ENCODE measurements at places on chromosomes 3 and 15.

- no peak for DNase-seq
These were observed 193.9 kb downstream of the ZNF621 start for GRCh38 chr3:40718681-40719080.

DNA sequence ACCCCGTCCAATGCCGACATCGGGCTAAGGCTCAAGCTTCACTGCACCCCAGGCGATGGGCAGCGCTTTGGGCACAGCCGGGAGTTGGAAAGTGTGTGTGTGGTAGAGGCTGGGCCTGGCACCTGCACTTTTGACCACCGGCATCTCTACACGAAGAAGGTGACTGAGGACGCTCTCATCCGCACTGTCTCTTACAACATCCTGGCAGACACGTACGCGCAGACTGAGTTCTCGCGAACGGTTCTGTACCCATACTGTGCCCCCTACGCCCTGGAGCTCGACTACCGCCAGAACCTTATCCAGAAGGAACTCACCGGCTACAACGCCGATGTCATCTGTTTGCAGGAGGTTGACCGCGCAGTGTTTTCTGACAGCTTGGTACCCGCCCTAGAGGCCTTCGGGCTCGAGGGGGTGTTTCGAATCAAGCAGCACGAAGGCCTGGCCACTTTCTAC, 1.0 kb downstream of the PDE12 start:
- no peak for DNase-seq

DNA sequence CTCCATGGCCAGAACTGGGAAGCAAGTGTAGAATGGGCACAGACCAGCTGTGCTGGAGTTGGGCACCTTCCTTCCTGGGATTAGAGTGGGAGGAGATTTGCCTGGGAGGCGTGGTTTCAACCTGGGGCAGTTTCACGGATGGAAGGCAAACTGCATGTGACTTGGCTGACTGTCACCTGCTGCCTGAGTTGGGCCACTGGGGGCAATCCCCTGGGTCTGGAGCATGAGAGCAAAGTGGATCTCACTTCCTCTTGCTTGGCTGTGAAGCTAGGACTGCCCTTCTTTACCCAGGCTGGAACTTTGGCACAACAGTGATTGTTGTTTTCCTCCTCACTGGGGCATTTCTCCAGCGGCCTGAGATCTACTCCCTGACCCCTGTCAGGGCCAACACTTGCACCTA, 1247.0 kb upstream of the EPHA6 start:
- DNase-seq: no peak

DNA sequence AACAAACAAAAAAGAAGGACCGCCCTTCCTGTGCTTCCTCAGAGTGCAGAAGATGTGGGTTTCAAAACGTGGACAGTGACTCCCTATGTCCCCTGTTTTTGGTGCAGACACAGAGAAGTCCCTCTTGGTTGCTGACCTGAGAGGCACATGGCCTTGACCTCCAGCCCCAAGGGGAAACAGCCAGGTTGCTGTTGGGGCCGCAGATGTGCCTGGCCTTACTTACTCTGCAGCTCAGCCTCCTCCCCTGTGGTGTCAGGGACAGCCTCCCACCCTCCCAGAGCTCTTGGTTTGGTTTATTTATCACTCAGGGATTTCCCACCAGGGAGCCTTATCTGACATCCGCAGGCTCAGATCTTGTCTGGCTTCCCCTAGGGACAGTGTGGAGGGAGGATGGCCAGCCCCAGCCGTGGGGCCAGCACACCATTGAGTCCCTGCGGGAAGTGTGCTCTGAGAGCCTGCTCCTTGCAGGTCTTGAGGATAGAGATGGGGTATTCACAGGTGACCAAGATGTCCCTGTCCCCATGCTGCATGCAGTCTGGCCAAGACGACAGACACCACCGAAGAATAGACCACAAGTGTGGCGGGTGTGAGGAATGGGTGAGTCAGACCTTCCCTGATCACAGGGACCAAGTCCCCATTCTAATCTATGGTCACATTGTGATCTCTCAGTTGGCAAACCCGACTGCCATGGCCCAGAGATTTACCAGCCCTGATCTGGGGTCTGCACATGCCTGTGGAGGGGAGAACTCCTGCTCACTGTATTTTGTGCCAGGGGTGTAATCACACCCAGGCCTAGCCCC, 134.3 kb upstream of the ABHD17C start:
- no peak for DNase-seq

DNA sequence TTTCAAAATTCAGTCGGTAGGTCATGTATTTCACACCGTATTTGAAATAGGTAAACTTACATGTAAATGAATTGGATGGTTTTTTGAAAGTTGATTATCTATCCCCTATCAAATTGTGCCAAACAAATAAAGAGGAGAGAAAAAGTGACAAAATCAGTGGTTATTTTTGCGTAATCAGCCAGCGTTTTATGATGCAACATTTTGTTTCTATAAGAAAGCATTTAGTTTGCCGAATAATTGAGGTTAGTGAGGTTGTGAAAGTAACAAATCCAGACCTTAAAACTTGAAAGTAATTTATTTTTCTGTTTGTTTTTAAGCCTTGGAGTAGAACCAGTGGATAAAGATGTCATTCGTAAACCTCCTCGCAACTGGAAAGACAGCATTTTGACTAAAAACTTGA, 29.3 kb downstream of the ASTE1 start:
- no peak for DNase-seq

Data from right hindlimb (tissue), 1 donor.